ENCODE measurements at places on chromosomes 1 and 21.

- DNase-seq: no peak
Measured at GRCh38 chr1:78275456-78275855, 215.3 kb upstream of the PTGFR start.

- no peak for DNase-seq
Measured at GRCh38 chr21:43343095-43343991, 83.6 kb downstream of the SIK1 start.

DNA sequence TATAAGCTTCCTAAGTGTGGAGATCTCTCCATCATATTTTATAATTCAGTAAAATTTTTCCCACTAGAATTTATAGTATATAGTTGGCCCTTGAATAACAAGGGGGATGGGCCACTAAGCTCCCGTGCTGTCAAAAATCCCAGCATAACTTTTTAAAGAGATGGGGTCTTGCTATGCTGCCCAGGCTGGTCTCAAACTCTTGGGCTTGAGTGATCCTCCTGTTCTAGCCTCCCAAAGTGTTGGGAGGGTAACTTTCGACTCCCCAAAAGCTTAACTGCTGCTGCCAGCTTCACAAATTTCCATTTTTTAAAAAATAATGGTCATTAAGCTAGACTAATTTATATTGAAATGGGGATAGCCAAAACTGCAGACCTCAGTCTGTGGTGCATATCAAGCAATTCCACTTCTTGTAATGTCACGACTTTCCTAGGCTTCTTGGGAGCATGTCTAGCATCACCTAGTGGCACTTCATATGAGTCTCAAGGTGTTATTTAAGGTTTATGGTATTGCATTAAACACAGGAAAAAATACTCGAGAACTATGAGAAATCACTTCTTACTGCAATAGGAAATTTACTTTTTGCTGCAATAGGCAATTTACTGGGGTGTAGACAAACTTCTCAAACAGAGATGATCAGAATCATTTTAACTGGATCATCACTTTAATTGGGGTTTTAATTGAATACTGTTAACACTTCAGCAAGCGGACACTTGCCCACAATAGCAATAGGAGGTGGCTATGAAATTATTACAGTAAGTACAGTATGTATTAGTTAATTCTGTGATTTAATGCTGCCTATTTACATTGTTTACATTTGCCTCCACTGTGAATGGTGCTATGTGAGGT is 19.3 kb upstream of the ACTA1 start:
- DNase-seq: no peak

GRCh38 chr21:42829417-42829816 is 49.9 kb downstream of the WDR4 start:
- no peak for DNase-seq

GRCh38 chr21:24118738-24119459 is 1488.4 kb downstream of the MRPL39 start:
- DNase-seq: no peak

DNA sequence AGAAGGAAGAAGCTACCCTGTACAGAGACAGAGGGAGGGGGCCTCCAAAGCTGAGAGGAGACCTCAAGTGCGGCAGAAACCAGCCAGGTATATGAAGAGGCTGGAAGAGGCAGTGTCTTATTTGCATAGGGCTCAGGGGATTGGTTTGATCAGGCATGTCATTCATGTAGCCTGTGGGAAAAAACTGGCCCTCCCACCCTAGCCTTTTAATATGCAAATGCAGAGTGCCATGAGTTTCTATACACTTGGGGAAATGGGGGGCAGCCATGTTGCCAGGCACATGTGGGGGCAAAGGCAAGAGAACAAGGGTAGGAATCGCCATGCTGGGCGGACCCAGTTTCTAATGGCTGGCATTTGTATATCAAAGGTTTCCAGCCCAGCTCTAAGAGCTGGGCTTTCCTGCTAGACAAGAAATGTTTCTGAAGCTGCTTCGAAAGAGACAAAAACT is 172.7 kb downstream of the RASAL2 start:
- DNase-seq: no peak

DNA sequence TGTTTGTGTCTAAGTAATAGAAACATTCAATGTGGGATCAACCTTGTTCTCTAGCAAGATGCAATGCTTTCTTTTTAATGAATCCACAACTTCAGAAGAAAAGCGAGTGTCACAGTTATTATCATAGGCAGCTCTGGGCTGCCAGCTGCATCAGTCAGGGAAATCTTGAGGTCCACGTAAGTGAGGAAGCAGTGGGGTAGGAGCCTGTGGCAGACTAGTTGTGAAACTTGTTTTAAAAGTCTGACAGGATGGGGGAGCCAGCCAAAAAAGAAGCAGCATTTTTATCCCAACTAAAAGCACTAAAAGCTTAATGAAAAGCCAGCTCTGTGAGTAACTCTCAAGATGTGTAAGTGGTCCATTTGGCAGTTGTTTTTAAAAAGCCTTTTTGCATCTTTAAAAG is 113.1 kb downstream of the ZNF326 start:
- DNase-seq: no peak

DNA sequence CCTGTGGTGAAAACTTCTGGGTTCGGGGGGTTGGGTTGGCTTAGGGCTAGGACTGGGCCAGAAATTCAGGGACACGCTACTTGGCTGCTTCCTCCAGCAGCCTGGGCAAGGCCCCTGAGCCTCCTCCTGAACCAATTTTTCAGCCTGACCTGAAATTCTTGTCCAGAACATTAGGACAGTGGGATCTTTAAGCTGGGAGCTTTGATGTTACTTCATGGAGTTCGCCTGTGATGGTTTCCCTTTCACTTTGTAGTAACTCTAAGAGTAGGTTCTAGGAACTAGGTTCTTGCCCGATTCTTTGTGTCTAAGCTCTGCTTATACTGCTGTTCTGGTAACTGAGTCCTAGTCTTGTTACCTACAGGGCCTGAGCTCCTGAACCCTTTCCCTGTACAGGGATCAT is 75.3 kb downstream of the S1PR1 start:
- no peak for DNase-seq

Data from NCI-H1930 (cell line).